ENCODE measurements at places on chromosomes 3 and 15.

DNA sequence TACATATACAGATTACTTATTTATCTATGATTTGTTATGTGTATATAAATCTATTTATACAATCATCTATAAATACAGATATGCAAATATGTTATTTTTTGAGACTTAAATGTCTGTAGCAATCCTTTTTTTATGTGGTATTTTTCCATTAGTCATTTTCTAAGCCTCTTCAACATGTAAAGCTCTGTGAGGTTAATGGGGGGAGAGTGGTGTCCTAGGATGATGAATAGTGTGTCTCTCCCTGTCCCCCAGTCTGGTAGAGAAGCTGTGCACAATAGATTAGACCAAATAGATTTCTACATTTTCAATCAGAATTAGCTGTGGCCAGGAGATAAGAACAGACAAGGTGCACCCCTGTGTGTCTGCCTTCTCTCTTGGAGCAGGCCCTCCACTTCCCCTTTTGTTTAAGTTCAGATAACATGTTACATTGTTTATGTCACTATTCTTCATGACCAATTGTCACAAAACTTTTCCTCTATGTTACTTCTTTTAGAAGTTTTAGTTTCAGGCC is 453.9 kb downstream of the LPP start:
- DNase-seq = no peak

DNA sequence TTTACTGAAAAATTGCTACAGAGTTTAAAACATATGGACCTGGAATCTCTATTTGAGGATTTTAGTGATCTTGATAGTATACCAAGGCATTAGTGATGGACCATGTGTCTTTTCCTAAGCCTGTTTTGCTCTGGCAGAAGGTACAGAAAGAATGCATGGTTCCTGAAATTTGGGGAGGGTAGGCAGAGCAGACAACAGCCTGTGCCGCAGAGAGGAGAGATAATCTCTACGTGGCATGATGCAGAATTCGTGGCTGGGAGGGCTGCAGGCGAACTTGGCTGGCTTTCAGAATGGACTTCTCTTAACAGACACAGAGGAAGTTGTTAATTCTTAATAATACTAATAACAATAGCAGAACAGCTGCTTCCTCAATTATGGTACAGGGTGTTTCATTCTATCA is 137.5 kb upstream of the FOXB1 start:
- DNase-seq = no peak

- DNase-seq = no peak
Observed at GRCh38 chr3:123348471-123349200, 100.3 kb downstream of the ADCY5 start.

- peak; percentile 26 for DNase-seq
Observed at GRCh38 chr3:113018536-113019181, 27.9 kb downstream of the GTPBP8 start.

DNA sequence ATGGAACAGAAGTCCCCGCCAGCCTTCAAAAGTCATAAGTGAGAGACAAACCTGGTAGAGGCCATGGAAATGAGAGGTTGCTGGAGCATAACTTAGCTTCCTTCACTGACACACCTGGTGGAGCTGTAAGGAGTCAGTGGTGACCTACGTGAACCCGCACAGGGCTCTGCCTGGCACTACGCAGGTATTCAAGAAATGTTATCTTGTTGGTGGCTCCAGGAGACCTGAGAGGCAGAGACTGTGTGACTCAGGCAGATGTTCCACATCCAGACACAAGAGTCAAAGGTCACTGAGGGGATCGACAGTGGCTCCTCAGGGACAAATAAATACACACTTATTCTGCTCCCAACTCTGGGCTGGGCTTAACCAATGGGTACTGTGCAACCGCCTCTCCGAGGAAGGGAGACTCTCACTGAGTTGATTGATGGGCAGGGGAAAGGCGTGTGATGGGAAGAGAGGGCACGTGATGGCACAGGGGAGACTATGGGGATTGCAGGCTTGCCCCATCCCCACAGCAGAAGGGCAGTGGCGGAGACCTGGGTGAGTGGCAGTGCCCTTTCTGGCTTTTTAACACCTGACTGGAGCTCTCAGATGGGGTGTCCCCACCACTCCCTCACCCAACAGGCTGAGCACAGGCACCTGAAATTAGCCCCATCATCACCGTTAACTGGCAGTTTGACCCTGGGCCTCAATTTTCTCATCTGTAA is 111.7 kb upstream of the SMAD3 start:
- no peak for DNase-seq

GRCh38 chr3:183697610-183698317 is at the start of gene YEATS2:
Gene YEATS2 (plus strand): TSS chr3:183697797. CDS start chr3:183715163, 17,366 bp downstream.
- DNase-seq = peak; percentile 65

GRCh38 chr3:114452937-114453336 is 159.1 kb downstream of the TIGIT start:
- DNase-seq = no peak

DNA sequence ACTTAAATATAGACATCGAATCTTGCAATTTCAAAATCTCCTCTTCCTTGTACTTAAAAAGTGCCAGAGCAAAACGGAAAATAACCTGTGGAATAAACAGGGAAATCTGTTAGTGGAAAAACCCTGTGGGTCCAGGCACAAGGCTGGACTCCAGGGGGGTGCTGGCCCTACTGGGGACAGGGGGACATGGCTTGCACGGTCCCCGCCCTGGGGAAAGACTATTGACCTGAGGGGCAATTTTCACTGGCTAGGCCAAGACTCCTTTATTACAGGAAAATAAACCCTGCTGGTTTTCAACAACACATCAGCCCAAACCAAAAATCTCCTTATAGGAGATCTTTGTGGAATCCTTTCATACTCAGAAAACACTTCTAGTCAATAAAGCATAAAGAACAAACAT is 75.9 kb downstream of the TBC1D2B start:
- DNase-seq = no peak

GRCh38 chr3:188365988-188366698 is 212.2 kb downstream of the LPP start:
- DNase-seq = no peak

DNA sequence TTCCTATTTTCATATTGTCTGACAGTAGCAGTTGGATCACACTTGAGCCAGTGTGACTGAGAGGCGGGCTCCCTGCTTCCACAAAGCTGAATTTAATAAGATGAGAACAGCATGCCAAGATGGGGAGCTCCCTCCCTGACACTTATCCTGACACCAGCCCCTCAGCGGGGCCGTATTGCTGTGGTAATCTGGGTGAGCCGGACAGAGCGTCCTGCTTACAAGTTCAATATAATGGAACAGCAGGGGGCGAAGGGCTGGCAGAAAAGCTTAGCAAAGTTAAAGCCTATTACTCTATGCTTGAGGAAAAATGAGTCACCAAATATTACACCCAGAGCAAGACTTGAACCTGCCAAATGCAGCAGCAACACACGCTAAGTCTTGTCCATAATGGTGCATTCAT is 163.8 kb upstream of the CMC1 start:
- DNase-seq = peak; percentile 9

DNA sequence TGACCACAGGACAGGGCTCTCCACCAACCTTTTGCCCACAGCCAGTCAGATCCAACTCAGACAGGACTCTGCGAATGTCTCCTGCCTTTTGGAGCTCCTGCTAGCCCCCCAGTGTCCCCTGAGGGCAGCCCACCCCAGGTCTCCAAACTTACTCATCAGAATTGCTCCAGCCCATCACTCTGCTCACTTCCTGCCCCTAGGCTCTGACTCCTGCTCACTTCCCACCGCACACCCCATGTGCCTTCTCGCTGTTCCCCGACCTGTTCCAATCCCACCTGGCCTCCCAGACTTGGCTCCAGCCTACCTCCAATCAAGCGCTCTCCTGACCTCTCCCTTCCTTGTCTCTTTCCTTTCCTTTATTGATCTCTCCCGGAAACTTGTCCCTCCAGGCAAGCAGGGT is 5.9 kb upstream of the STRA6 start:
- DNase-seq = no peak

DNA sequence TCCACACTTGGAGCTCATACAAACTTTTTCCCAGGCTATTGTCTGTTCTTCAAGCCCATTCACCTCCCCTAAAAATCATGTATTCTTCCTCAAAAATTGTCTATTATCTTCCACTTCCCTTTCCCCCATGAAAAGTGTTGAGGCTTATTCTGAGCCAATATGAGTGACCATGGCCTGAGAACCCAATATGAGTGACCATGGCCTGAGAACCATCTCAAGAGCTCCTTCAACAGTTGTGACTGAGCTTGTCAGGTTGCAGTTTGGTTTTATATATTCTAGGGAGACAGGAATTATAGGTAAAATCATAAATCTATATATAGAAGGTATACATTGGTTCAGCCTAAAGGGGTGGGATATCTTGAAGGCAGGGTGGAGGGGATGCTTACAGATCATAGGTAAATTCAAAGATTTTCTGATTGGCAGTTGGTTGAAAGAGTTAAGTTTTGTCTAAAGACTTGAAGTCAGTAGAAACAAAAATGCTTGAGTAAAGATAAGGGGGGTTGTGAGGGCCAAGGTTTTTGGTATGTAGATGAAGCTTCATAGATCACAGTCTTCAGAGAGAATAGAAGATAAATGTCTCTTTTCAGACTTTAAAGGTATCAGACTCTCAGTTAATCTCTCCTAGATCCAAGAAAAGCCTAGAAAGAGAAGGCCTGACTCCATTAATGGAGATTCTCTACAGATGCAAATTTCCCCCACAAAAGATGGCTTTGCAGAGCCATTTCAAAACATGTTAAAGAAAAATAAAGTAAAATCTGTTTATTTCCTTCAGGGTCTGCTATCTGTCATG is 95.8 kb downstream of the TGFBR2 start:
- DNase-seq = no peak

- DNase-seq = peak; percentile 10
Observed at GRCh38 chr15:70093481-70094319, 4.0 kb downstream of the TLE3 start.

- peak; percentile 87 for DNase-seq
Observed at GRCh38 chr3:186320862-186321568, 41.0 kb downstream of the DGKG start.

GRCh38 chr3:169822540-169822939 is 9.8 kb upstream of the LRRC34 start:
- no peak for DNase-seq

GRCh38 chr15:60568301-60568742 is 89.4 kb upstream of the ICE2 start:
- DNase-seq = no peak

DNA sequence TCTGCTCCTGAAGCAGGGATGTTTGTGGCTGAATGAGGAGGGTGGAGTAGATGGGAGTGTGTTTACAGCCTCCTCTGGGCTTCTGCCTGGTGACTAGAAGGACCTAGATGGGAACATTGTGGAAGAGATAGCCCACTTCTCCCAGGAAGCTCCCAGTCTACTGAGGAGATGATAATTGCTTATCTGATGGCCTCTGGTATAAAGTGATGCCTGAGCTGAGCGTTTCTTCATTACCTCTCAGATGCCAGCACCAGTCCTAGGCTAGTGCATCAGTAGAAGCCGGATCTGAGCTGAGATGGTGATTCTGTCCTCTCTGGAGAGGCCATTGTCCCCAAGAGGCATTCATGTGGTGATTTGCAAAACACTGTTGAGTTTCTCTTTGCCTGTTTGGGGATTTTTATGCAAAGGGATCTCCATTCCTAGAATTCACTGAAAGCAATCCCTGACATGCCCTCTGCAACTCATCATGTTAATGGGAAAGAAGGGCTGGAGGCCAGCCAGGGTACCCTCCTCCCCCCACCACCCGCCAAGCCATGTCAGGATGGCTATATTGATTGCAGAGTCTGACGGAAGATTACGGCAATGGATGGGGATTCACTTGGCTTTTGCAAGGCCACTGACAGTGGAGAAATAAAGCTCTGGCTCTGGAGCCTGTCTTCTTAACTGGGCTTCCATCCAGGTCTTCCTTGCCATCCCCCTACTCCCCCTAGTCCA is 166.4 kb upstream of the ROPN1 start:
- no peak for DNase-seq

- peak; percentile 65 for DNase-seq
Observed at GRCh38 chr3:127637546-127637945, 8.6 kb downstream of the PODXL2 start.

DNA sequence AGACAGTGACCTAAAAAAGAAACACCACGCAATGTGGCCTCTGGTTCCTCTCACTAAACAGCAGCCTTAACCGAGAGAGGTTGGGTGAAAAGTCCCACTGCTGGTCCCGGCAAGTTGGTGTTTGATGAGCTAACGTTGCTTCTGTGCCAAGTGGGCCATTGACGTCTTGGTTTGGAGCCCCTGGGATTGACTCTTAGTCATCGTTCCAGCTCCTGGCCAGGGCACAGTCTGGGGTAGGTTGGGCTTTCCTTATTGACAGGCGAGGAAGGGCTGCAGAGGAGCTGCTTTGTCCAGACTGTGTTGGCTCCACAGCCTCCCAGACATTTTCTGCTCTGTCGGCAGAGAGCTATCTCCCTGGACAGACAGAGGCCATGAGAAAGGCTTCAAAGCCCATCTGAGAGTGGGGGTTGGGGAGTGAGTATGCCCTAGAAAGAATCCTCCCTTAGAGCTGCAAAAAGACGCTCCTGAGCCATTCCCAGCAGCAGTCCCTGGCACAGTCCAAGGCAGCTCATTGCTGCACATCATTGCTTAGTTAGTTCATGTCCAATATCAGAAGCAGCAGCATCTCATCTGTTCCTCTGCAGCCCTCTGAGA is 28.6 kb upstream of the C3orf80 start:
- DNase-seq = peak; percentile 13

DNA sequence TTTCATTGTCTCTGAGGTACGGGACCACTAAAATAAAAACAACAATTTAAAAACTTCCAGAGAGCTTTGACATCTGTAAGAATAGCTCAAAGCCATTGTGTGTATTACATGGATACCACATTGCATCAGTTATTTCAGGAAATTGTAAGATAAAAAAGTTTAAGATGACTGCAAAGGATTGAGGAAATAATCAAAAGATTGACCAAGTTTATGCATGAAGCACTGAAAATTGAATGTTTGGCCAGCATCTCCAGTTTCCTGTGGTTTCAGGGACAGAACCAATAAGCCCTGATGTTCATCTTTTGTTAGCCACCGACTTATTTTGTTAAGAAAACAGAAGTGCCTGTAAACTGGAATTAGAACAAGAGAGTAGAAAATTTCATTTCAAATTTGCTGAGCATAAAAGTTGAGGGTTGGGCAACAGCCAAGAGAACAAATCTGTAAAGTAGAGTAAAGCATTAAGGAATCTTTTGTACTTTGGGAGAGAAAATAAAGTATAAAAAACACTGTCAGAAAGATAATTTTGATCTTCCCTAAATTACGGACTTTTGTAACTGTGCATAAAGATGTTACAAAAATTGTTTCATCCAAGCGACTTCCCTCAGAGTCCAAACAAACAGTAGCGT is 211.5 kb upstream of the P2RY1 start:
- DNase-seq = no peak

DNA sequence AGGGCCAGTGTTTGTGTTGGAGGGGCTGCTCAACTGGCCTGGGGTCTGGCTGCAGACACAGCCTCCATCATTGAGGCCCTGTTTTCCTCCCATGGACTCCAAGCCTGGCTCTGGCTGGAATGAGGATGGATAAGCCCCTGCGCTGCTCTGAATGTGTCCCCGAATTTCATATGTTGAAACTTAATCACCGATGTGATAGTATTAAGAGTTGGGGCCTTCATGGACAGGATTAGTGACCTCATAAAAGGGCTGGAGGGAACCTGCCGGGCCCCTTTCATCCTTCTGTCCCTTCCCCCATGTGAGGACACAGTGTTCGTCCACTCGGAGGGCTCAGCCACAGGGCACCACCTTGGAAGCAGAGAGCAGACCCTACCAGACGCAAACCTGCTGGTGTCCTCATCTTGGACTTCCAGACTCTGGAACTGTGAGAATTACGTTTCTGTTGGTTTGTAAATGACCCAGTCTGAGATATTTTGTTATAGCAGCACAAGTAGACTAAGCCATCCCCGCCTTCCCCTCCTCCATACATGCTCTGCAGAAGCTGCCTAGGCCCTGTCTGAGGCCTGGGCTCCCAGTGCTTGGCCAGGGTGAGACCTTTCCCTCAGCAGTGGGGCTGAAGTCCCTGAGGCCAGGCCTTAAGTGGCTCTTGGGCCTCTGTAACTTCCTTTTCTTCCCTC is 3.8 kb upstream of the LCTL start:
- no peak for DNase-seq
